Activated CD4-positive, CD25-positive, alpha-beta regulatory T cell treated with anti-CD3 and anti-CD28 coated beads, Interleukin-2, amount 50 U/mL, for 24 hours (primary cell): ENCODE measurements at places on chromosomes 13 and 19.
A peak's percentile ranks its signal among the peaks of the same experiment; 100 is the strongest.

- ATAC-seq = no peak
Measured at GRCh38 chr13:110440946-110441731, 120.4 kb downstream of the RAB20 start.

DNA sequence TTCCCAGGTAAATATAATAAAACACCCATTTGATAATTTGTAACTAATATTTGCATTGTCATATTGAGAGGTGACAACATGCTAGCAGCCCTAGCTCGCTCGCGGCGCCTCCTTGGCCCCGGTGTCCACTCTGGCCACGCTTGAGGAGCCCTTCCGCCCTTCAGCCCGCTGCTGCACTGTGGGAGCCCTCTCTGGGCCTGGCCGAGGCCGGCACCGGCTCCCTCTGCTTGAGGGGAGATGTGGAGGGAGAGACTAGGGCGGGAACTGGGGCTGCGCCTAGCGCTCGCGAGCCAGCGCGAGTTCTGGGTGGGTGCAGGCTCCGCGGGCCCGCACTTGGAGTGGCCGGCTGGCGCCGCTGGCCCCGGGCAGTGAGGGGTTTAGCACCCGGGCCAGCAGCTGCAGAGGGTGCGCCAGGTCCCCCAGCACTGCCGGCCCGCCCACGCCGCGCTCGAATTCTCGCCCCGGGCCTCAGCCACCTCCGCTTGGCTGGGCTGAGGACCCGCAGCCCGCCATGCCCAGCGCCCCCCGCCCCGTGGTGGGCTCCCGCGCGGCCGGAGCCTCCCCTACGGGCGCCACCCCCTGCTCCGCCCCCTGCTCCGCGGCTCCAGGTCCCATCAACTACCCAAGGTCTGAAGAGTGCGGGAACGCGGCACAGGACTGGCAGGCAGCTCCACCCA, 594.4 kb downstream of the SLITRK6 start:
- ATAC-seq = no peak

DNA sequence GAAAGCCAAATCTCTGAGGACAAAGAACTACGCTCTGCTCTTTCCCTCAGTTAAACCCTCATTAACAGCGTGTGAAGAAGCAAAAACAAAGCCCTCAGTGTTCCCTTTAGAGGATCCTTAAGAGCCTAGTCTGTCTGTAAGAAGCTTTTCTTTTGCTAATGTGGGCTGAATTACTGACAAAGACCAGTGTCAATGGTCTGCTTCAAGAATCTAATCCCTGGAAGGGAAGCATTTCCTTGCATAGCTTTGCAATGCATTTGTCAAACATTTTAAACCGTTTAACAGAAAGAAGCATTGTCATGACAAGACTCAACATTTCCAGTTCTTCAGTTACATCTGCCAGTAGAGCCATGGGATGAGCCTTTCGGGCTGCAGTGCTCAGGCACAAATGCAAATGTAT, 64.9 kb downstream of the EDNRB start:
- no peak for ATAC-seq

DNA sequence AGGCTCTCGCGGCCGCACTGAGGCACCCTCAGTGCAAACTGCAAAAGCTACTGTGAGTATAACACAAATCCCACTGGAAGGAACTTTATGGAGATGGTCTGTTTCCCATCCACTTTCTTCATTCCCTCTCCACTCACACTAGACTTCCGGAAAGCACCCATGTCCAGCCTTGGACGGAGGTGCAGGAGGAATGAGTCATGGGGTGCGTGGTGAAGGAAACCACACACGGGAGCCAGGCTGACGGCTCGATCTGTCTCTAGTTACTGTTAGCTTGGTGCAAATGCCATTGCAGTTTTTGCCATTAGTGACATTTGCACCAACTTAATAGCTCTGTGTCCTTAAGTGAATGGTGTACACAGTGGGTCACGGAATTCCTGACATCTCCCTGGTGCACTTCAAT, 14.6 kb downstream of the NLRP8 start:
- ATAC-seq = no peak

GRCh38 chr19:38122402-38123093, 101.5 kb downstream of the DPF1 start:
- ATAC-seq = no peak

- ATAC-seq = no peak
Measured at GRCh38 chr19:55322204-55322885, 2.8 kb downstream of the TMEM150B start.

DNA sequence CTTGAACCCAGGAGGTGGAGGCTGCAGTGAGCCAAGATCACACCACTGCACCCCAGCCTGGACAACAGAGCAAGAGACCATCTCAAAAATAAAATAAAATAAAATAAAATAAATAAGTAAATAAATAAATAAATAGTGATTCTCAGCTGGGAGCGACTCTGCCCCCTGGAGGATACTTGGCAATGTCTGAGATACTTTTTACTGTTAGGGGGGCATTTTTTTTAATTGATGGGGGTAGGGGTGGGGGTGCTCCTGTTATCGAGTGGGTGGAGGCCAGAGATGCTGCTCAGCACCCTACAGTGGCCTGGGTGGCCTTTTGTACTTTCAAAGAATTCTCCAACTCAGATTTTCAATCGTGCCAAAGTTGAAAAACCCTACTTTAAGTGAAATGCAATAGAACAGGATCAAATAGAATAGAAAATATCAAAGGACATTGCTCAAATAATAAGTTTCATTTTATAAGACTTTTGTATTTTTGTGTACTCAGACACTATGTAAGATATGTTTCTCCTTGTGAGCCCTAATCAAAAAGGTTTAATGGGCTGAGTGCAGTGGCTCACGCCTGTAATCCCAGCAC, 7.1 kb upstream of the CLPP start:
- no peak for ATAC-seq

DNA sequence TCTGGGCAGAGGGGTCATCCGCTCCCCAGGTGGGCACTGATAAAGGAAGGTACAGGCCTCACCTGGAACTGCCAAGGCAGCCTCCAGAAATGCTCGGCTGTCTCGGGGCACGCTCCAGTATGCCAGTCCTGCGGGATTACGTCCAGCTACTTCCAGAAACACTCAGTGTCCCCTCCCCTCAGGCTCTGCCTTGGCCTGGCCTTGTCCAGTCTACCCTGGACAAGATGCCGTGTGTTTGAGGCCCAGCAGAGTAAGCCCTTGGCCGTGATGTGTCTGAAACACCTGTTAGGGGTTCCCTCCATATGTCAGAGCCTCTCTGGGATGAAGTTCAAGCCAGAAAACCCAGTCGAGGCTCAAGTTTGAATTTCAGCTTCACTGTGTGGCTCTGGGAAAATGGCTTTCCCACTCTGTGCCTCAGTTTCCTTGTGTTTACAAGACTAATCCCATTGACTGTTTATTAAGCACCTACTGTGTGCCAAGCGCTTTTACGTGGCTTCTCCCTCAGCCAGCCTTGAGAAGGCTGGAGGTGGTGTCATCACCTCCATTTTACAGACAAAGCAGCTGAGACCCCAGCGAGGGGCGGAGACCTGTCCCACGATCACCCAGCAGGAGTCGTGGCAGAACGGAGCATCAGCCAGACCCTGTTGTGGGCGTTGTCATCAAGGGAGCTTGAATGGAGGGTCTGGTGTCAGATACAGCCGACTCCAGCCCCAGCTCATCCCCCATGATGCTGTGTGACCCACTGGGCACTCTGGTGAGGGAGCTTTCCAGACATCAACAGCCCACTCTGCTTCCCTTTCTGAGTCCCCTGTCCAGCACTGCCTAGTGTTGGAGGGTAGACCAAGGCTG, 2.0 kb upstream of the PIK3R2 start:
- no peak for ATAC-seq

DNA sequence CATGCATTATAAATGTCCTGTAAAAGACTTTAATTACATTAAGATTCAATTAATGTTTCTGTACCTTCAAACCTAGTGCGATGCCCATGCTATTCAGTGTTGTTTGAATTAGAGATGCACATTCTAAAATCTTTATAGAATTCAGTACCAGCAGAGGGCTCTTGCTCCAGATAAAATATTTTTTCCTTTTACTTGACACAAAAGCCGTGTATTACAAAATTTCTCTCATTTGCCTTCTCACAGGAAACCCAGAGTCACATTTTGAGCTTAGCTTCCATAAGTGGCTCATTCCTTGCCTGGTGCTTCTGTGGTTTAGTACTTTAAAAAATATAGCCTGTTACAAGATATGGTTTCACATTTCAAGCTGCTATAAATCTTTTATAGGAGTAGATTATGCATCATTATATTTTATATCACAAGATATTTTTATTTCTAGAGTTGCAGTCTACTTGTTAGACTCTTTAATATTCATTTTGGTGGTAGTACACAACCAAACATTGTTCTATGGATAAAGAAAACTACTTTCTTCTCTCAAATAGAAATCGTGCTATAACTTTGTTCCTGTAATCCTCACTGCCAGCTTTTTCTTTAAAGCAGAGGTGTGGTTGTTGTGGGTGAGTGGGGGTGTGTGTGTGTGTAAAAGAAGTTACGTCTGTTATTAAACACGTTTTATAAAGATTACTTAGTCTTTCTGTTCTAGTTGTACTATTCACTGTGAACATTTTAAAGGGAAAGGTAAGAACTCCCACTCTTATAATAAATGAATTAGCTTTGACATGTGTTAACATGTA, 101.4 kb downstream of the RNF17 start:
- no peak for ATAC-seq

- ATAC-seq = no peak
Measured at GRCh38 chr13:59415498-59415897, 748.2 kb downstream of the DIAPH3 start.

DNA sequence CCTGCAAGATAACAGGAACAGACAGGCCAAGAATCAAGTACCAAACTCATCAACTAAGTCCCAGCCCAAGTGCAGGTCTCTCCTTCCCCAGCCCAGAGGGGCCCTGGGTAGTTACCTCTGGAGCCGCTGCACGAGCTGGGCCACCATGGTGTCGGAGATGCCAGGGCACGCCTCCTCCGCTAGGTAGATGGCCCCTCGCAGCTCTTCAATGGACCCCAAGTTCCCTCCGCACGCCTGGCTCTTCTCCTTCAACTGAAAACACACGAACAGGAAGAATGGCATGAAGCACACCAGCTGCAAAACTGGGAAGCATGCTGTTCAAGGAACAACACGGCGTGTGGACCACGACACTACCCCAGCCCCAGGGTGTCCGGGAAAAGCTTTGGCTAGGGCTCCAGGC, 119.9 kb downstream of the STK24 start:
- no peak for ATAC-seq

GRCh38 chr19:4539693-4540581, at the start of gene LRG1:
Gene LRG1 (minus strand): TSS chr19:4540036. CDS start chr19:4540013, 23 bp downstream.
- ATAC-seq = peak; percentile 56

- no peak for ATAC-seq
Measured at GRCh38 chr19:11570039-11570462, 7.4 kb downstream of the ACP5 start.

- ATAC-seq = no peak
Measured at GRCh38 chr13:78772933-78773332, 114.0 kb upstream of the OBI1 start.

DNA sequence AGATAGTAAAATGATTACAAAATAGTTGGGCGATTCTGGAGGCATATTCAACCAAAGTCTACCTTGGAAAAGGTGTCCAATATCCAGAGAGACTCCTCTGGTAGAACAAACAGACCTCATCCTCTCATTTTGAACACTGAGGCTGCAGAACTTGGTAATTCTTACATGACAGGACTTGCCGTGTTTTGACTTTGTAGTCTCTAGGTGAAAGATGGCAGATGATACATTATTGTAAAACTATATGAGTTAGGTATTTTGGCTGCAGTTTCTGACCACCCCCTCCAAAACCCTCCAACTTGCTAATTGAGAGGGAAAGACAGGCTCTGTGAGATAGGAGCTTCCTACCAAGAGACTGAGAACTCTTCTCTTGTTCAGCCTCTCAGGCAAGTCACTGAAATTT, 22.6 kb downstream of the SAE1 start:
- ATAC-seq = no peak

- peak; percentile 74 for ATAC-seq
Measured at GRCh38 chr13:97257800-97258799, 36.0 kb downstream of the MBNL2 start.

DNA sequence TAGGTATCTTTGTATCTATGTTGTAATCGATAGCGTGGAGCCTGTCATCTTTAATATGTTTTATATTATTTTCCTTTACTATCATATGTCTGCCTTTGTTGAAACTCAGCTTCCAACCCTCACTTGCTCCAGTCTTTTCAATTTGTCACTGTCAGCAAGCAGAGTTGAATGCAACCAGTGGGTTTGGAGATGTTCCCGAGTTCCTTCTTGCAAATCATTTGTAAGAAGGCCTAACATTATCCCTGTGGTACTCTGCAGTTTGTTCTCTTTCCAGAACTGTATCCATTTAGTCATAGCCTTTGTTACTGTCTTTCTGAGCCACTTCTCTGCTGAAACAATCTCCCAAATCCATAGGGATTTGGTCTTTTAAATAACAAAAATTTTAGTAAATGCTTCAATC, 41.8 kb downstream of the RNASEH2B start:
- ATAC-seq = no peak

- ATAC-seq = no peak
Measured at GRCh38 chr13:38888309-38888708, 102.3 kb downstream of the STOML3 start.

GRCh38 chr19:46904114-46905060, 43.6 kb downstream of the ARHGAP35 start:
- ATAC-seq = no peak

GRCh38 chr19:44807652-44808462, 1.0 kb upstream of the BCAM start:
- ATAC-seq = no peak

DNA sequence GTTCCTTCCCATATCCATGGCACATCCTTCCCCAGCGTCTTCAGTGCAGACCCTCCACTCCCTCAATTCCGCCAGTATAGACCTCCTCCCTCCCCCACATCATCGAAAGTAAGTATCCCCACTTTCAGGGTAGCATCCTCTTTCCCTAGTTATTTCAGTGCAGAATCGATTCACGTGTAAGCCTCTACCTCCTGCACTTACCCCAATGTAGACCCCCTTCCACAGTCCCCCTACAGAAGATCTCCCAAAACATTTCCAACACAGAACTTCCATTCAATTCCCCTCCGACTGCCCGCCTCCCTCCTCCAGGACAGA, 664 bp downstream of the IRF3 start:
- no peak for ATAC-seq

GRCh38 chr13:49409008-49409407, 34.9 kb downstream of the CAB39L start:
- ATAC-seq = no peak

GRCh38 chr13:68023838-68024581, 793.9 kb upstream of the PCDH9 start:
- ATAC-seq = no peak

- no peak for ATAC-seq
Measured at GRCh38 chr19:17471410-17472125, 1.2 kb downstream of the SLC27A1 start.

- no peak for ATAC-seq
Measured at GRCh38 chr13:81473366-81473899, 1132.5 kb upstream of the SPRY2 start.

GRCh38 chr19:582497-583197, 7.0 kb upstream of the HCN2 start:
- ATAC-seq = no peak

- ATAC-seq = no peak
Measured at GRCh38 chr13:29520671-29521070, 74.8 kb downstream of the SLC7A1 start.

- ATAC-seq = no peak
Measured at GRCh38 chr13:113814435-113814821, 49.4 kb downstream of the GAS6 start.

GRCh38 chr13:106514928-106515634, 20.4 kb downstream of the EFNB2 start:
- no peak for ATAC-seq

- no peak for ATAC-seq
Measured at GRCh38 chr19:49490287-49491029, 3.0 kb downstream of the RPL13A start.

- ATAC-seq = no peak
Measured at GRCh38 chr13:28488376-28489005, 6.4 kb downstream of the FLT1 start.
